ENCODE measurements at places on chromosomes 16 and 17.

DNA sequence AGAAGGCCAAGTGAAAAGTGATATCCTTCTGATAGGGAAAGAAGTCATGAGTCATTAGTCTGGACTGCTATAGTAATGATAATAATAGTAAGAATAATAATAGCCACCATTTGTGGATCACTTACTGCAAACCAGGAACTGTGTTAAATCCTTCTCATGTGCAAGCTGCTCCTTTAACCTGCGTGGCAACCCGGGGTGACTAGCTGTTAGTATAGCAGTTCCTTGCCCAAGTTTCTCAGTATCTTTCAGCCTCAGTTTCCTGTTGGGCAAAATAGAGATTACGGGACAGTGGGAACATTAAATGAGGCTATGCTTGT is 129.5 kb downstream of the CDH13 start:
- peak; percentile 1 for DNase-seq

DNA sequence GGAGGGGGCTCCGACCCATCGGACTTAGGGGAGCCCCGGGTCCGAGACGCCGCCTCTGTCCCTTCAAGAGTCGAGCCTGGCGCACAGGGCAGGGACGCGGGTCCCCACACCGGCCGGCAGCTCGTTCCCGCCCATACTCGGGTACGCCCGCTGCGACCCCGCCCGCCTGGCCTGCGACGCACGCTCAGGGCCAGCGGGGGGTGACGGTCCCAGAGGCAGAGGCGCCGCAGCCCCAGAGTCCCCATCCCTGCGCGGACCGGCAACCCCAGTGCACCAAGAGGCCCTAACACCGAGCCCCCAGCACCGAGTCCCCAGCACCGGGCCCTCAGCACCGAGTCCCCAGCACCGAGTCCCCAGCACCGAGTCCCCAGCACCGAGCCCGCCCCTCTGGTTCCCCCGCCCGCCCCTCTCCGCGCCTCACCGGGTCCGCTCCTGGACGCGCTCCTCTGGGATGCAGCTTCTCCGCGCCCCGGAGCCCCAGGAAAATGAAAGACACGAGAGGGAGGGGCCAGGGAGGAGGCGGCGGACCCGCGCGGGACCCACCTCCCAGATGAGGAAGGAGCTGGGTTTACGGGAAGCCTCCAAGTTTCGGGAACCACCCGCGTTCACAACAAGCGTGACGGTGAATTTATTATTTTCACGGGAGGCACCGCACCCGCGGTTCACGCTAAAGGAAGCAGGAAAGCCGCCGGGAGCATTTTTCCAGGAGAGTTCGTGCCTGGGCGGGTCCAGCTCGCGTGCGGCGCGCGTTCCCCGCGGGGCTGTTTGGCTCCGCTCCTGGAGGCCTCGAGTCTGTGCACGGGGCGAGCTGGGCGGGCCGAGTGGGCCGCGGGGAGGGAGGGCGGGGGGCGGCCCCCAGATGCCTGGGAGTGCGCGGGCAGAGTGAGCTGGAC is at the start of gene SECTM1:
TSS of gene SECTM1 (minus strand) at position 488 of the 893 bp plus-strand sequence. CDS start 6,526 bp downstream, outside the sequence.
- no peak for DNase-seq

GRCh38 chr16:89484041-89484501 is 6.3 kb downstream of the ANKRD11 start:
- no peak for DNase-seq

DNA sequence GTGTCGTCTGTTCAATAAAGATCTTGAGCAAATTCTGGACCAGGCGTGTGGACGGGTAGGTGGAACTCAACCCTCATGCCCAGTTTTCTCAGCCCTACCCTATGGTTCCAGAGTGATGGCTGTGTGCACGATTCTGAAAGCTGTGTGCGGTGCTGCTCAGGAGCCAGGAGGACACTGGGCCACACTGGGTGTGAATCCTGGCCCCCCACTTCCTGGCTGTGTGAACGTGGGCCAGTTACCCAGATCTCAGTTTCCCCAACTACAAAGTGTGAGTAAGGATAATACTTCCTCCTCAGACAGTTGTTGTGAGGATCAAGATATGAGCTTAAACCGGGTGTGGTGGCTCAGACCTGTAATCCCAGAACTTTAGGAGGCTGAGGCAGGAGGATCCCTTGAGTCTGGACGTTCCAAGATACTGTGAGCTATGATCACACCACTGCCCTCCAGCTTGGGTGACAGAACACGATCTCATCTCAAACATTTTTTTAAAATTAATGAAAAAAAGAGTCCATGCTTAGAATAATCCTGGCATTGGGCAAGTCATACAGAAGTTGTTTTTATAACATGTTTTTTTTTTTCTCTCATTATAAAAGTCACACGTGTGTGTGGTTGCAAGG is 14.7 kb upstream of the MPRIP start:
- DNase-seq = no peak

DNA sequence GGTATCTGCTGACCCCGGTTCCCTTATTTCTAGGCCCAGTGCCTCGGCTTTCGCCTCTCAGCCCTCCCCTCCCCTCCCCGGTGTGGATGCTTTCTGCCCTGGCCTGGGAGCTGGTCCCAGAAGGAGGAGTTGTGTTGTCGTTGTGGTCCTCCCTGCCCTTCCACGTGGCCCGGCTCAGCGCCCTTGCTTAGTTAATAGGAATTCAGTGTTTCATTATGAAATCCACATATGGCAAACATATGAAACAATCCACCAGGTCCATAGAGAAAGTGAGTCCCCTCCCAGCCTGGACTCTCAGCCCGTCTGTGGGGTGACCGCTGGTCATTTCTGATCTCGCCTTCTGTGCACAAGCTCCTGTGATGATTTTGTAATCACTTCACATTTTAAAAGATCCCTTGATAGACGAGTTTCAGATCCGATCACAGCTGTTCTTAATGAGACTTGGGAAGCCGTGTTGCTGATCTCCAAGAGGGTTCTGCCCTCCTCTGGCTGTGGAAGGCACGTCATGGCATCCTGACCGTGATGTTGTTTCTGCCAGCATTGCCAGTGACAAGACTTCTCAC is 112.1 kb downstream of the BANP start:
- peak; percentile 42 for DNase-seq

DNA sequence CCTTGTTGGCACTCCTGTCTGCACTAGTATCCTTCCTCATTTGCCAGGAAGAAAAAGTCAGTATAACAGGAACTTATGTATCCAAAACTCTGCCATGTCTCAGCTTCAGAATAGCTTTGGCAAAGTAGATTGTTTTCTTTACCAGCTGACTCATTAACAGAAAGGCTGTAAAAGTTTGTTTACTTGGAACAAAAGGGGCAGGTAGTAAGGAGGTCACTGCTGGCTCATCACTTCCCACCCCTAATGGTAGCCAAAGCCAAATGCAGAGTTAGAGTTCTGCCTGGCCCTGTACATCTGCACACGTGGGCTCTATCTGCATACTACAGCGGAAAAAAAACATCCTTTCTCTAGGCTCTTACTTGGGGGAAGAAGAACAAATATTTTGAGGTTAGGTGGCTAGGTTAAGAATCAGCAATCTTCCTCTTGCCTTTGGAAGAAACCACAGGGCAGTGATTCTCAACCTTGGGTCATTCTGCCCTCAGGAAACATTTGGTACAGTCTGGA is 90.9 kb upstream of the BCAR1 start:
- DNase-seq = no peak

DNA sequence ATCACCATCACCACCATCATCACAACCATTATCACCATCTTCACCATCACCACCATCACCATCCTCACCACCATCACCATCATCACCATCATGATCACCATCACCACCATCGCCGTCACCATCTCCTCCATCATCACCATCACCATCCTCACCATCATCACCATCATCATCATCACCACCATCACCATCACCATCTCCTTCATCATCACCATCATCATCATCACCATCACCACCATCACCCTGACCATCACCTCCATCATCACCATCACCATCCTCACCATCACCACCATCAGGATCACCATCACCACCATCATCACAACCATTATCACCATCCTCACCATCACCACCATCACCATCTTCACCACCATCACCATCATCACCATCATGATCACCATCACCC is 14.1 kb downstream of the SCNN1B start:
- DNase-seq = no peak

DNA sequence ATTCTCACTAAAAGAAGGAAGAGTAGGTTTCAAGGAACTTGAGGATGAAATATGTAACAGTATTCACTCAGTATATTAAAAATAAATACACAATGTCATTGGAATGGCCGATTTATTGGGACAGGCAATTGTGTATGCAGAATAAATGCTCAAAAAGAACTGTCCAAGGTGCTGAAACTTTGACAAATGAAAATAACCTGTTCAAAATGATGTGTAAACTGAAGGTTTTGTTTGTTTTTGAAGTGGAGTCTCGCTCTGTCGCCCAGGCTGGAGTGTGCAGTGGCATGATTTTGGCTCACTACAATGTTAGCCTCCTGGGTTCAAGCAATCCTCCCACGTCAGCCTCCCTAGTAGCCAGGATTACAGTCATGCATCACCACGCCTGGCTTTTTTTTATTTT is 318.7 kb upstream of the RBFOX1 start:
- no peak for DNase-seq

DNA sequence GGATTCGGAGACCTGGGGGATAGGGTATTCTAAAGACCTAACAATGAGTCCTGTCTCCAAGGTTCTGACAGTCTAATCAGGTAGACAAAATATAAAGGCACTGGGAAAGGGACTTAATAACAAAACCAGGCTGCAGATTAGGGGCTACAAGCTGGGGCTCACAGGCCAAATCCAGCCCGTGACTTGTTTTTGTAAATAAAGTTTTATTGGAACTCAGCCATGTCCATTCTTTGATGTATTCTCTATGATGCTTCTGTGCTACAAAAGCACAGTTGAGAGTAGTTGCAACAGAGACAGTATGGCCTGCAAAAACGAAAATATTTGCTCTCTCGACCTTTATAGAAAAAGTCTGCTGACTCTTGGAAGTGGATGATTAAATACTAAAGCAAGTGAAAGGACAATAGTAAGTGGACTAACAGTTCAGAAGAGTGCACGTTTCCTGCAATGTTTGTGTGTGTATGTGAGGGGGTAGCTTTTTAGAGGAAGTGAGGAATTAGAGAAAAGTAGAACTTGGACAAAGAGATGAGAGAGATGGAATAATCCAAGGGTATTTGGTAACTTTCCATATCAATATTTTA is 115.4 kb upstream of the ZFHX3 start:
- no peak for DNase-seq

- DNase-seq = no peak
Observed at GRCh38 chr17:13590441-13590840, 11.3 kb downstream of the HS3ST3A1 start.

DNA sequence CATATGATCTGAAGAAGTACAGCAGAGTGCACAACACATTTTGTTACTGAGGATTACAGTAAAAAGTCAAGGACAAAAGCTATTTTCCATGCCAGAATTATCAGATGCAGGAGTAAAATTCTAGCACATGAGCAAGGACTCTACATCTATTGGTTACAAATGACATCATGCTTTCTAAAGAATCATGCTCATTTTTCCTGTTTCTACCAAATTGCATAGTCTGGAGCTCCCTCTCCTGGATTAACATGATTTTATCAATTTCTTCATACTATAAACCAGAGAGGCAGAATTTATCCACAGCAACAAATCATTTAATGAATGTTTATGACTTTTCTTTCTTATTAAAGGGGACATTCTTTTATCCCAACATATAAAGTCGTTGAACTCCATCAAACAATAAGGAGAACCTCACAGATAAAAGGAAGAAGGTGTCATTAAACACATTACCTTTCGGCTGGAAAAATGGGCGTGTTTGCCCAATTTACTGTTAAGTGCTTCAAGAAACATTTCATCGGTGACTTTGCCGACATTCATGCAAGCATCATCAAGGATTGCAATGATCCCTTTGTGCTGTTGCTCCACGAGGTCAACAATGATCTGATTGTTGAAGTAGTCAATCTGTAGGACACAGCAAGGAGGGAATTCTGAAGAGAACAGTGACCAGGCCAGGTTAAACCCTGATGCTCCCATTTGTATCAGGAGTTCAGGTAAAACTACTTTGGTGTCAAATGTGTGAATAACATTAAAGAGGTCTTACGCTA is 121.7 kb downstream of the MYO1D start:
- peak; percentile 18 for DNase-seq

- no peak for DNase-seq
Observed at GRCh38 chr17:59800530-59800942, 92.2 kb downstream of the TUBD1 start.

GRCh38 chr17:50806141-50806643 is 29.2 kb upstream of the WFIKKN2 start:
- DNase-seq = no peak

DNA sequence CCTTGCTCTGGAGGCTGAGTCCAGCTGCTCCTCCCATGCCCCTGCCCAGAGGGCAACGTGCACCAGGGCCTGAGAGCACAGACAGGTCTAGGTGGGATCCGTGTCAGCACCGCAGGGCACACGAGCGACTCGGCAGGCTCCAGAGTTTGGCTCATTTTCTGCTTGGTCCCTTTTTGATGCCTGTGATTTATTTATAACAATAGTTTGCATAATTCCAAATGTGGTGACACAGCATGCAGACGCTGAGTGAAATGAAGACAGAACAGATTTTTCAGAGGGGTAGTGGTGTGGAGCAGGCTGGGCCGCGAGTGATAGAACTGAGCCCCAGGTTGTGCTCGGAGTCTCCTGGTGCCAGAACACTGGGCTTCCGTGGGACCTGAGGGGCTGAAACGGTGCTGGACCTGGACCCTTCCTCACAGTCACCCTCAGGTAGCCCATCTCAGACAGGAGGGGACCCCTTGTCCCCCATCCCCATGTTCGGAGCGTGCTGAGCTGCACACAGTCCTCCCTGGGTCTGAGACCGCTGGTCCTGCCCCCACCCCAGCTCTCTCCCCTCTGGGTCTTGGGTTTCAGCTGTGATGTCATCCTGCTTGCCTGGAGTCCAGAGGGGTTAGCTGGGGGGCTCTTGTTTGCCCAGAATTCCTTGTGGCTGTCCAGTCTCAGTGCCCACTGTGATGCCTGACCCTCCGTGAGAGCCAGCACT is 95.9 kb downstream of the METRNL start:
- no peak for DNase-seq

DNA sequence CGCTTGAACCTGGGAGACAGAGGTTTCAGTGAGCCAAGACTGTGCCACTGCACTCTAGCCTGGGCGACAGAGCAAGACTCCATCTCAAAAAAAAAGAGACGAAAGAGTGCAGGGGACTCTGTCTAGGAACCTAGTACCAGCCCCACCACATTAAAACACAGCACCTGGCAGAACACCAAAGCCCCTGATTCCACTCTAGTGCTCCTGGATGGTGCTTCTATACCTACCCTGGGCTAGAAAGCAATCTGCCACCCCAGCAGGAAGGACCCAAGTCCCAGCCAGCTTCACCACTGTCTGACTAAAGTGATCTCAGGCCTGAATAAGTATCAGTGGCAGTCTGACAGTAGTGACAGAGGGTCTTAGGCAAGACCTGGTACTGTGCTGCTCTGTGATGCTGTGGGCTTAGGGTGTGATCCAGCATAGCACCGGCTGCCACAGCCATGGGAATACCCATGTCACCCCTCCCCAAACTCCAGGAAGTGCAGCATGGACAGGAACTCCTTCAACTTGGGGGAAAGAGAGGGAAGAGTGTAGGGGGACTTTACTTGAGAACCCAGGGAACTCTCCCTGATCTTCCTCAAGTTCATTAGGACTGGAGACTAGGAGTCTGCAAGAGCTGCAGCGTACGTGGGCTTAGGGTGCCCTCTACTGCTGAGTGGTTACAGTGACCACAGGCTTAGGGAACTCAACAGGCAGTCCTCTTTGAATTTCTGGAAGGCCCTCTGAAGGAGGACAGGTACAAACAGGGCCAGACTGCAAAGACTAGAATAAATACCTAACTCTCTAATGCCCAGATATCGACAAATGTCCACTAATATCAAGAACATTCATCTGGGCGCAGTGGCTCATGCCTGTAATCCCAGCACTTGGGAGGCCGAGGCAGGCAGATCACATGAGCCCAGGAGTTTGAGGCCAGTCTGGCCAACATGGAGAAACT is 30.0 kb upstream of the RNF43 start:
- DNase-seq = peak; percentile 76
